ENCODE measurements at places on chromosomes 5 and 9.
A peak's percentile ranks its signal among the peaks of the same experiment; 100 is the strongest.

DNA sequence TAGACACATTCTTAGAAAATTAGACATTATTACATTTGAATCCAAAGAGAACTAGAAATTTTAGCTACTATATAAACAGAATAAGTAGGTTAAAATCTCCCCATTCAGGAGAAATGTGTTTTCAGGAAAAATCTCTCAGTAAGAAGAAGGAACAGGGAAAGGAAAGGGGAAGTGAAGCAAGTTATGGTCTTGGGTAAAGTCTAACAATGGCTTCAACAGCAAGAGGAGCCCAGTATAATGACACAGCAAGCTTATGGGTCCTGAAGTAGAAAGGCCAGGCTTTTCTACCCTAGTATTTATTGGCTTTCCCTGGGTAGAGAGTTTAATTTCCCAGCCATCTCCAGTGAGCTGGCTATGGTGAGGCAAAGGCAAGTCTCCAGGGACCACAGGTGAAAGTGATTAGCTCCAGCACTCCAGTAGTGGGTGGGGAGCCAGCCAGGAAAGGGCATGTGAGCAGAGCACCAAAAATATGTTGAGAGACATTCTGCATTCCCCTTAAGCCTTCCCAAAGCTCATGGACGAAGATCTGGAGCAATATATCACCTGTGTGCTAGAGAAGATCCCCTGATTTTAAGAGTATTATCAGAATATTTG is 981.7 kb downstream of the NR2F1-AS1 start:
- no peak for DNase-seq

DNA sequence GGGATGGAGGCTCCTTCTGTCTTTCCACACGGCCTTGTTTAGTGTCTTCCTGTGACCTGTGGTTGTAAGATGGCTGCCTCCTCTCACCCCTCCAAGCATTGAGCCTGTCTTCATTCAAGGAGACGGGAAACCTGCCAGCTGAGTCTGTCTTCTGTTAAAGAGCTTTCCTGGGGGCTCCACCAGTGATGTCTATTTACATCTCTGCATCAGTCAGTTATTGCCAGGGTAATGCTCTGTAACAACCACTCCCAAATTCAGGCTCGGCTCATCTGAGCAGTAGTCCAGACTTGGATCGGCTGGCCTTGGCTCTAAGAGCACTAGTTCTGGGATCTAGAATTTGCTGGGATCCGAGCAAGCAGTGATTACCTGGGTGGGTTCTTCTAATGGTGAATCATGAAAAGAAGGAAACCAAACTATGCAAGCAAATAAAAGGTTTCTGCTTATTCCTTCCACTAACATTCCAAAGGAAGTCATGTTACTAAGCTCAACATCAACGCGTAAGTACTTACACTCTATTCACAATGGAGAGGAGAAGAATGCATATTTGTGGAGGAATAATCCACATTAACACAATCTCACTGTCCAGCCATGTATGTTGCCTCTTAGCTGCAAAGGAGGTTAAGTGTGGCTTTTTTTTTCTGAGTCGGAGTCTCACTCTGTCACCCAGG is 61.7 kb downstream of the GALNT12 start:
- DNase-seq, result no peak

DNA sequence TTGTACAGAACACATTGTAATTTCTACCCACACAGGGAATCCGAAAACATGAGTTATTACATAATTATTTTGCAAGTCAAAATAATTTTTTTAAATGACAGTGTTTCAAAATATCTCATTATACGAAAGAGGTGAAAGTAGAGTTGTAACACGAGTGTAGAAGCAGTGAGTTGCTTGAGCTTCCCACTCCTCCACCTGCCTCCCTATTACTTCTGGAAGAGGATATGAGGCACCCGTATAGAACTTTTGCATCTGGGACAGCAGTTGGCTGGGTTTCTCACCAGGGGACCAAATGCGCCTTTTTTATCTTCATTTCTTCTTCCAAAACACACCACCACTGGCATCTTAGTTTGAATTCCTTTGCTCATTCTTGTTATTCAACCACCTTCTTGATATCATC is 779.0 kb upstream of the COX7C start:
- DNase-seq, result no peak

- peak; percentile 79 for DNase-seq
Observed at GRCh38 chr9:123997665-123998277, 13.8 kb upstream of the LHX2 start.

GRCh38 chr9:120402741-120403542 is 177.0 kb downstream of the CDK5RAP2 start:
- DNase-seq, result no peak

DNA sequence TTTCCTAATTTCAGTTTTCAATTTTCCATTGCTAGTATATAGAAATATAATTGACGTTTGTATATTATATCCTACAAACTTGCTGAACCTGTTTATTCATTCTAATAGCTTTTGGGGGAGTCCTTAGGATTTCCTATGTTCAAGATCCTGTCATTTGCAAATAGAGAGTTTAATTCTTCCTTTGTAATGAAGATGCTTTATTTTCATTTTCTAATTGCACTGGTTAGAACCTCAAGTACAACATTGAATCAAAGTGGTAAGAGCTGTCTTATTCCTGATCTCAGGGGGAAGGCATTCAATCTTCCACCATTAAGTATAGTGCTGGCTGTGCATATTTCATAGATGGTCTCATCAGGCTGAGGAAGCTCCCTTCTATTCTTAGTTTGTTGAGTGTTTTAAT is 15.6 kb upstream of the SLC24A2 start:
- no peak for DNase-seq

All from kidney (tissue), 22 donors.